Keratinocyte (primary cell): ENCODE measurements at places on chromosomes 11 and 22. TPM values are rescaled to one million over a fixed set of nuclear protein-coding genes. Genes with fewer than 3 reads are reported as not detected.

DNA sequence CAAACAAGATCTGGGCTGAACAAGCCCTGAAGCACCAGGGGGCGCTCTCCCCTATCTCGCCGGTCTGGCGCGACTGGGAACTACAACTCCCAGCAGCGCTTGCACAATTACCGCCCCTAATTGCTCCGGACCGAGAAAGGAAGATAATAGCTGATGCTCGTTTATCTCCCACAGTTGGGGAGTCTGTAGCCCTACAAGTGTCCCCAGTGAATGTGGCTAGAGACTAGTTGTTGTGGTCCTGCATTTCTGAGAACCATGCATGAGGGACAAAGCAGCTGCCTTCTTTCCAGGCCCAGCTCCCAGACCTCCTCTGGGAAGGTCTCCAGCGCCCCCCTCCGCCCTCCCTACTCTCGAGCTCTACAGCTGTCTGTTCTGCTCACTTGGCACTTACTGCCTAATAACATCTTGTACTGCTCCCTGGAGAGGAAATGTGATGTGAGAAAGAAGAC, 34.4 kb downstream of the NRXN2 start:
- H3K4me3 ChIP-seq, result peak overlapping the region; percentile 12
- no peak for DNase-seq
- no peak overlapping the region for H3K27ac ChIP-seq
- H3K27me3 ChIP-seq, result peaks cover 20% of the 10 kb centered on the region
- no peaks in the 10 kb centered on the region for H3K36me3 ChIP-seq
- peaks cover 21% of the 10 kb centered on the region for H3K4me1 ChIP-seq

DNA sequence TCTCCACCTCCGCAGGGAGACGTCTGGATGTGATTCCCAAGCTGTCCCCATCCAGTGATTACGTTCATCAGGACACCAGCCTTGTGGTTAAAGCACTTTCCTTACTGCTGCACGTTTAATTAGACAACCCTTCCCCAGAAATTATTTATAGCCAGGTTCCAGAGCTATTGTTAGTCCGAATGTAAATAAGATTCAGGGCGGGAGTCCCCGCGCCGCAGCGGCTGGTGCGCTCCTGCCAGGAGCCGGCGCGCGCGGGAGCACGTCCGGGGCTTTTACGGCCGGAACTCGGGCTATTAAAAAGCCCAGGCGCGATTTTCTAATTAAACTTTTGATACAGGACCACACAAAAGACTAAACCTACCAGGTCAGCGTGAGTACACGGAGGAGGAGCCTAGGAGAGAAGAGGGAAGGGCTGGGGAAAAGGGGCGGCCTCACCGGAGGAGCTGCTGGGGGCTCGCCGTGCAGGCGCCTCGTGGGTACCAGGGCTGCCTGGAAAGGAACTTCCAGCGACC, 538.3 kb downstream of the OPCML start:
- H3K36me3 ChIP-seq, result no peaks in the 10 kb centered on the region
- H3K4me3 ChIP-seq, result no peak overlapping the region
- DNase-seq, result no peak

DNA sequence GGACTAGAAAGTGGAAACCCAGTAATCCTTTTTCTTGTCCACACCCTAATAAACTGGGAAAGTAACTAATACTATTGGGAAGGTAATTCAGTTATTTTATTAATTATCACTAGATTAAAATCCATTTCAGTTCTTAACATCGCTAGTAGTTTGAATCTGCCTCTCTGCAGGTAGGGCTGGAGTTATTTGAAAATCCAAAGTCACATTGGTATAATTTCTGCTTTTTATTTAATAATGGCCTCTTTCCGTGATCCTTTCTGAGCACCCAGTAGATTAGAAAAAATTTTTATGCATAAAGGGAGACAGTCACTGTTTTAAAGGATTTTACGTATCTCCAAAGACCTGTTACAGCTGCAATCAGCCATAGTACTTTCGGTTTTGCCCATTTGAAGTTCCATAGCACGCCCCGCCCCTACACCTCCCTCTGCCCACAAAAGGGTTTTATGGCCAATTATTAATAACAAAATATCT, 605 bp upstream of the COPB1 start:
- peak overlapping the region; percentile 95 for H3K4me3 ChIP-seq
- H3K27me3 ChIP-seq, result no peaks in the 10 kb centered on the region
- no peak for DNase-seq
- H3K27ac ChIP-seq, result peak overlapping the region; percentile 47

The NOX4 gene
- 0.05 TPM in 1 of 3 replicates, not detected in the others for polyA plus RNA-seq

DNA sequence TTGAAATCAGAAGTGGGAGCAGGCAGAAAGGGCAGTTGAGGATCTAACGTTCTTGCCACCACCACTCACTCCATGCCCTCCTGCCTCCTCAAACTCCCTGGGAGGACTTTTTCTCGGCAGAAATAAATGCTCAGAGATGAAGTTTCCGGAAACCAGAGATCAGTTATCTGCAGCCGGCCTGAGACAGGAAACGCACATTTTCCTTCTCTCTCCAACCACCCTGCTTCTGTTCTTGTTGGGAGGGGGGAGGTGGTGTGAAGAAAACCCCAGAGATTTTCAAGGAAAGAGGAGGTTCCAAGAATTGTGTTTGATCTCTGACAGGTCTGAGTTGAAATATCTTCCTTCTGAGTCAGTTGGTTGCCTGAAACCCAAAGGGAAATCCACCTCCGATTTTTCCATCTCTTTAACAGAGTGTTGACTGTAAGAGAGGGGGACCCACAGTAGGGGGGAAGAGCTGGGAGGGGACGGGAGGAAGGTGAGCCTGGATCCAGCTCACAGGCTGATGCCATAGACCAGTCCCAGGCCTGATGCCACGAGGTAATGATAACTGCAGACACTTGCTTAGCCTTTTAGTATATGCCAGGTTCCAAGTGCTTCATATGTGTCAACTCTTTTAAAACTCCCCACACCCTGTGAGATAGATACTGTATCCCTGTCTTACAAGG, 100.8 kb downstream of the TRAF6 start:
- H3K4me1 ChIP-seq, result no peaks in the 10 kb centered on the region
- DNase-seq, result no peak
- peaks cover 5% of the 10 kb centered on the region for H3K36me3 ChIP-seq

GRCh38 chr22:22741843-22742242, 97.4 kb downstream of the GGTLC2 start:
- H3K36me3 ChIP-seq, result no peaks in the 10 kb centered on the region
- no peaks in the 10 kb centered on the region for H3K4me1 ChIP-seq
- no peak overlapping the region for H3K4me3 ChIP-seq
- no peak for DNase-seq
- H3K27me3 ChIP-seq, result no peaks in the 10 kb centered on the region
- no peak overlapping the region for H3K27ac ChIP-seq

- H3K4me3 ChIP-seq, result no peak overlapping the region
- H3K4me1 ChIP-seq, result peaks cover 9% of the 10 kb centered on the region
- H3K27ac ChIP-seq, result no peak overlapping the region
- no peak for DNase-seq
- no peaks in the 10 kb centered on the region for H3K36me3 ChIP-seq
- H3K27me3 ChIP-seq, result no peaks in the 10 kb centered on the region
These were observed 90.5 kb downstream of the MN1 start for GRCh38 chr22:27711012-27711411.

DNA sequence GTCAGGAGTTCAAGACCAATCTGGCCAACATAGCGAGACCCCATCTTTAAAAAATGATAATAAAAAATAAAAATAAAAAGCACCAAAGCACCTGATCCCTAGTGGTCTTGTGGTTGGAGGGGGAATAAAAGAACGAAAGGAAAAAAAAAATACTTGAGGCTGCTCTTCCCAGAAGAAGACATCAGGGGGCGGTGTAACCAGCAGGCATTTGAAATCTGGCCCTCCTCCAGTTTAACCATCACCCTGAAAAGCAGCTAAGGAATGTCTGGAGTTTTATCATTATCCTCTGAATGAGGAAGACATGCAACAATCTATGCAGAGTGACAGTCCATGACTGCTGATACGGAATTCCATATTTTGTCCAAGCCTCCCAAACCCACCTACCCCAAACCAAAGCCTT, 5.6 kb upstream of the KCTD17 start:
- H3K27me3 ChIP-seq, result no peaks in the 10 kb centered on the region
- no peak overlapping the region for H3K4me3 ChIP-seq
- peaks cover 6% of the 10 kb centered on the region for H3K4me1 ChIP-seq
- DNase-seq, result no peak

The SOX6 gene
- polyA plus RNA-seq, result 6.0 to 6.8 TPM (median 6.4 TPM) in 3 replicates

- no peak overlapping the region for H3K4me3 ChIP-seq
- no peaks in the 10 kb centered on the region for H3K4me1 ChIP-seq
- no peaks in the 10 kb centered on the region for H3K36me3 ChIP-seq
- peaks cover 17% of the 10 kb centered on the region for H3K27me3 ChIP-seq
- H3K27ac ChIP-seq, result no peak overlapping the region
- no peak for DNase-seq
These were observed 1.7 kb downstream of the ETS1 start for GRCh38 chr11:128585498-128586238.

GRCh38 chr11:125140233-125140632, 24.3 kb upstream of the PKNOX2 start:
- no peak for DNase-seq
- no peak overlapping the region for H3K27ac ChIP-seq
- H3K4me1 ChIP-seq, result no peaks in the 10 kb centered on the region
- H3K4me3 ChIP-seq, result no peak overlapping the region

The LSP1 gene
- 0.94 to 1.5 TPM (median 0.95 TPM) in 3 replicates for polyA plus RNA-seq

DNA sequence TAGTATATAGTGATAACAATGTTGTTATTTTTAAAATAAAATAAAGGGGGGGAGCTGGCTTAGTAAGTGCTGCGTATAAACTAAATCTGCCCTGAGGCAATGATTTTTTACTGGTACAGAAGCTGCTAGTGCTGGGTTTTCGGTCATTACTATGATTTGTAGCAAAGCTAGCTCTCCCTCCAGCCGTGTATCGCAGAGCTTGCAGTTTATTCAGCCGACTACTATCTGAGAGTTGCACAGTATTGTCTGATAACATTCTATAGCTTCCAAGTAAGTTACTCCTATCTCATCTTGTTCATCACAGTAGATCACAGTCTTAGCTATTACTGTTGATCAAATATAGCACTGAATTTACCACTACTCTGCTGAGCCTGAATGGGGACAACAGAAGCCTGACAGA, 805.5 kb upstream of the ARHGAP42 start:
- no peaks in the 10 kb centered on the region for H3K27me3 ChIP-seq
- H3K4me3 ChIP-seq, result no peak overlapping the region
- H3K36me3 ChIP-seq, result no peaks in the 10 kb centered on the region
- no peak overlapping the region for H3K27ac ChIP-seq

The HBG1 gene
- polyA plus RNA-seq, result 0.30 to 0.31 TPM in 2 of 3 replicates, not detected in the other

The PRR33 gene
- polyA plus RNA-seq, result not detected in 3 replicates

The MMP12 gene
- polyA plus RNA-seq, result 0.05 to 0.28 TPM in 2 of 3 replicates, not detected in the other

DNA sequence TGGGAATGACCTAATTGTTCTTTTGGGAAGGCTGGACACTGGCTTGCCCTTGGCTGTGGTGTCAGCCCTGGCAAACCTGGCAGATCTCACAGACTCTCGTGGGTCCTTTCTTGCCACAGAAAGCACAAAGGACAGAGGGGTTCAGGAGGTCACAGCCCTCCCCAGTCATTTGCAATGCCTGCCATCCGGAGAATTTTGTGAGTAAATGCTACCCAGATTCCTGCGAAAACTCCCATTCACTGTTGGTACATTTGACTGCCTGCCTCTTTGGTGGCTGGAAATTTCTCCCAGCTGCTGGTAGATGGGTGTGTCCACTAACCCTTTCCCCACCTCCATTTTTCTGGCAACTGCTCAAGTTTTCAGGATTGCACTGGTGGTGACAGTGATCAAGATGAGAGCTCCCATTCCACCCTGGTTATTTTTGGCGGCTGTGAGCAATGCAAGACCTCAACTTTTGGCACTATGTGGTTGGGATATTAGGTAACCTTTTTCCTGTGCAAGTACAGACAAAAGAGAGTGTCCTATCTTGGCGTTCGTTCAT, 155.7 kb downstream of the NAV2 start:
- peaks cover 3% of the 10 kb centered on the region for H3K4me1 ChIP-seq
- H3K27ac ChIP-seq, result no peak overlapping the region
- no peaks in the 10 kb centered on the region for H3K36me3 ChIP-seq
- no peak for DNase-seq
- H3K27me3 ChIP-seq, result no peaks in the 10 kb centered on the region
- H3K4me3 ChIP-seq, result no peak overlapping the region

DNA sequence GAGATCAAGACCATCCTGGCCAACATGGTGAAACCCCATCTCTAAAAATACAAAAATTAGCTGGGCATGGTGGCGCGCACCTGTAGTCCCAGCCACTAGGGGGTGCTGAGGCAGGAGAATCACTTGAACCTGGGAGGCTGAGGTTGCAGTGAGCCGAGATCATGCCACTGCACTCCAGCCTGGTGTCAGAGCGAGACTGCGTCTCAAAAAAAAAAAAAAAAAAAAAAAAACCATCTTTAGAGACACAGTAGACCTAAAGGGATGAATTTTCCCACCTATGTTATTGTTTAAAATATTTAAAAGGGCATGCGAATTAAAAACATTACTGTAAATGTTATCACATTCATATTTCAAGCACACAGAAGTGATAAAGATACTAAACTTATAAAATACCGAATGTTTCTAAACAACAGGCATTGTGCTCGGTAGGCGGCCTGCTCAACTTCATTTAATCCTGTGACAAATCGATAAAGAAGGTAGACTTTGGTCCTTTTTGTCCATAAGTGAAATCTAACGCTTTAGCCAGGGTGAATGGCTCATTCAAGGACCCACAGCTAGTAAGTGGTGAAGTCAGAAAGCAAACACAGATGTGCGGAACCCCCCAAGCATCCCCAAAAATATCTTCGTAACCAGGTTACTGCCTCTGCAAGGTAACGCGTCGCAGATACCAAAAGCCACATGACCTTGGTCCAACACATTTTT, 16.1 kb downstream of the NCAPD3 start:
- no peak for DNase-seq
- H3K27me3 ChIP-seq, result no peaks in the 10 kb centered on the region
- no peak overlapping the region for H3K27ac ChIP-seq
- peaks cover 16% of the 10 kb centered on the region for H3K4me1 ChIP-seq
- H3K4me3 ChIP-seq, result no peak overlapping the region
- peaks cover 28% of the 10 kb centered on the region for H3K36me3 ChIP-seq

The ANKK1 gene
- 0.85 to 1.8 TPM (median 0.92 TPM) in 3 replicates for polyA plus RNA-seq

GRCh38 chr22:45997077-45997776, 20.3 kb upstream of the WNT7B start:
- peaks cover 4% of the 10 kb centered on the region for H3K27me3 ChIP-seq
- no peak overlapping the region for H3K27ac ChIP-seq
- no peak for DNase-seq
- H3K4me3 ChIP-seq, result no peak overlapping the region
- no peaks in the 10 kb centered on the region for H3K36me3 ChIP-seq

DNA sequence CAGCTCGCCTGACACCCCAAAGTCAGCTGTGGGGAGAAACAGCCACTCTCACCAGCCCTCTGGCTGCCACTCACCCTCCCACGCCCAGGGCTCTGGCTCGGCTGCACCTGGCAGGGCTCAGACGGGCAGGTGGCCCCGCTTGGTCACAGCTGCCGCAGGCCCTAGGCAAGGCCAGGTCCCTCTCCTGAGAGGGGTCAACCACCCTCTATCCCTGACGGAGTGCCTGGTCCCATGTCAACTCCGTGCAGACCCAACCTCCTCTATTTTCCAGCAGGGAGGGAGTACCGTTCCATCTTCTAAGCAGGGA, 1.9 kb downstream of the MAP4K2 start:
- DNase-seq, result no peak
- no peak overlapping the region for H3K27ac ChIP-seq
- peaks cover 14% of the 10 kb centered on the region for H3K4me1 ChIP-seq
- H3K4me3 ChIP-seq, result no peak overlapping the region
